C1 segment of cervical spinal cord (tissue), 14 donors: ENCODE measurements at places on chromosomes 12 and 14.

- DNase-seq, result no peak
Measured at GRCh38 chr12:57176846-57177245, 29.4 kb upstream of the LRP1-AS start.

DNA sequence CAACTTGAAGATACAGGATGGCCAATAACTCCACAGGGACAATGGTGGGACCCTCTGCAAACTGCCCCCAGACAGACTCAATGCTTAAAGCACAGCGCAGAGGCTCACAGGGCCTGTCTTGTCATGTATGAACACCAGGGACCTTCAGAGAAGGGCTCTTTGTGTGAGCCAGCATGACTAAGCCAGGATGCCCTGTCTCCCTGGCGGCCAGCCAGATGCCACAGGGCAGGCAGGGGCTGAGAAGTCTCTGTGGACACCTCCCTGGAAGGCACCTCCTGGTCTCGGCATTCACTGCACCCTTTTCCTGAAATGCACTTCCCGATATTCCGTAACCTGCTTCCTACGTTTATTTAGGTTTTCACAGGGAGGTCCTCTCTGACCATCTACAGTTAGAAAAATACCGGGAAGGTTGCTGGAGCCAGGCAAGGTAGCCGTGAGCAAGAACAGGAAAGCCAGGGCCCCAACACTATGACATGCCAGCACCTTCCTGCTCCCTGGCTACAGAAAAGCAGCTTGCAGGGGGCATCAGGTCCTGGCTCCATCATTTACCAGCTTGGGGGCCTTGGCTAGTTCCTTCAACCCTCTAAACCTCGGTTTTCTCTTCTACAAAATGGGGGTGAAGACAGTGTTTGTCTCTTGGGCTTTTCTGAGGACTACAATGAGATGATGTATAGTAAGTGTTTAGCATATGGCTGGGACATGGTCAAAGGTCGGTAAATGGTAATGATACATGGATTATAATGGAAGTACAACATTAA is 65.0 kb downstream of the PITPNM2 start:
- peak; percentile 46 for DNase-seq

GRCh38 chr12:80559766-80560165 is 115.7 kb downstream of the PTPRQ start:
- DNase-seq, result no peak

DNA sequence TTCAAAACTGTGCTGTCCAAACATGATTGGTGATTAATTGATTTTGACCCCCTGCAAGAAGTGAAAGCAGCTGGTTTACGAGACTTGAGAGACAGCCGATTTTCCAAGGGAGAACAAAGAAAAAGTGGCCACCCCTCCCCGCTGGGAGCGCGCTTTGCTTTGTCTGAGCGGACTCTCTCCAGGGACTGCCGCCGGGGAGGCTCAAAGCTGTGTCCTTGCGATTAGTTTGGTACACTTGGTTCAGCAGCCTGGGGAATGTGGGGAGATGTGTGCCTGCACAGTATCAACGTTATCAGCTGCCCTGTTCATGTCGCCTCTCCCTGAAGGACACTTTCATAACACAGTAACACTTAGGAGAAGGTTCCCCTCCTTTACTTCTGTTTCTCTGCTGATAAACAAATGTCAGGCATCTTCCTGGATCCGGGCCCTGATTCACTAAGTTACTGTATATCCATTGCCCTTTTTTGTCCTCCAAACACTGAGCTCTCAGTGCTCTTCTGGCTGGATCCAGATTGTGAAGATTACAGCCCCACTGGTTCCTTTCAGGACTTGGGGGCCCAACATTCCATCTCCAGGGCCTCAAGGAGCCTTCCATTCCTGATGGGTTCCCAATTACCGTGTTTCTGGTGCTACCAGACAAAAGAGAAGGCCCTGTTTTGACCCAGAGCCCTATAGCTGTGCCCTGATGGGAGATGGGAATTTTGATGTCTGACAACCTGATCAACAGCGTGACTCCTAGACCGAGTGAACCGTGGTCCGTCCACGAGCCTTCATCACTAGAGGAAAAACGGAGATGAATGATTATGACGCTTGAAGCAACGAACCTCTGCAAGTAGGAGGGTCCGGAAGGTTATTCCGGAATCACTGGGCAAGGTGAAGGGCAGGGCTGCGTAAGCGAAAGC is 31.7 kb upstream of the TUBA1C start:
- DNase-seq, result peak; percentile 54

- DNase-seq, result no peak
Measured at GRCh38 chr12:108770963-108771362, 39.6 kb upstream of the CORO1C start.

- no peak for DNase-seq
Measured at GRCh38 chr12:27109334-27110028, 27.1 kb upstream of the C12orf71 start.

- no peak for DNase-seq
Measured at GRCh38 chr12:72300728-72301127, 28.6 kb downstream of the TRHDE start.

DNA sequence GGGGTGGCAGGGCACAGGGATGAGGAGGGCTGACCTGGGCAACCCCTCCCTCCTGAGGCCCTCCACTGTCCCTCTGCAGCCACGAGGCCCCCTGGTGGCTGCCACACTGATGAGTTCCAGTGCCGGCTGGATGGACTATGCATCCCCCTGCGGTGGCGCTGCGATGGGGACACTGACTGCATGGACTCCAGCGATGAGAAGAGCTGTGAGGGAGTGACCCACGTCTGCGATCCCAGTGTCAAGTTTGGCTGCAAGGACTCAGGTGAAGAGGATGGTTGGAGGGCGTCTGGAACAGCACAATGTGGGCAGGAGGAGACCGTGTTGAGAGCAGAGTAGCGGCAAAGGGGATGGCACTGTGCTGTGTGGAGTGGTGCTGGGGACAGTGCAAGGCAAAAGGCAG is 25.7 kb upstream of the LRP1-AS start:
- no peak for DNase-seq

DNA sequence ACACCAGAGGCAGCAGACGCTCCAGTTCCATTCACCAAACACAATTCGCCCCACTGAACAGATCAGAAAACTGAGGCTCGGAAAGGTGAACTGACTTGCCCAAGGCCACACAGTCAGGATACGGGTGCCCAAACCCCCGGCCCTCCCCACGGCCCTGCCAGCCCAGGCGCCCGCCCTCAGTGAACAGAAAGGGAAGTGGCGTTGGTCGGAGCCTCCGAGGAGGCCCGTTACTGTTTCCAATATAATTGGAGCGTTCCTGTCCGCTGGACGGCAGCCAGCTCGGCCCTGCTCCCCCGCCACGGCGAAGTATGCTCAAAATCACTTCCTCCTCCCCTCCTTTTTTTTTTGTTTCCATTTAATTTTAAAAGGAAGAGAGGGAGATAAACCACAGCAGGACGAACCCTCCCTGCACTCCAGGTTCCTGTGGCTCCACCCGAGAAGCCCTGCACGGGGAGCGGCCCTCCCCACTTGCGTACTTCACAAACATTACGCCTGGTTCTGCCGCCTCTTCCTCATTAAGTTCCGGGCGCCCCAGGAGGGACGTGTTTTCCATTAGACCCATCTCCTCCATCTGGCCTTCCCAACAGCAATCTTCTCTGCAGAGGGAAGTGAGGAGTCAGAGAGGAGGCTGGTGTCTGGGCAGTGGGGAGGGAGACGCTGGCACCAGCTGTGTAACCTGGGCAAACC is 61.1 kb downstream of the NCOR2 start:
- no peak for DNase-seq

- no peak for DNase-seq
Measured at GRCh38 chr12:107602446-107602845, 83.2 kb upstream of the PWP1 start.

DNA sequence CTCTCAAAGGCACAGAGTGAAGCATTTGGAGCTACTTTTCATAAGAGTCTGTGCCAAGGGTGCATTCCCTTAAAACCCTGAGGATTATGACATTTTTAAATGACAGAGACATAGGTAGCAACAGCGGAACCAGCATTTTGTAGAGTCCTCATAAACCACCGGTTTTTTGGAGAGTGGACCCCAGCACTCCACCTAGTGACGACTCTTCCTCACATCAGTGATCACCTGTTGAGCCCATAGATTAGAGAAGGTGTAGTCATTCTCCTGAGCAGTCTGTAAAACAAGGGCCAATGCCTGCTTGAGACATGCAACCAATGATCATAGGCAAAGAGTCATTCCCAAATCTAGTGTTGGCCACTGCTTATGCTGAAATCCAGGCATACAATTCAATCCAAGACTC is 399.1 kb downstream of the GXYLT1 start:
- DNase-seq, result no peak

- DNase-seq, result no peak
Measured at GRCh38 chr12:128383357-128383937, 116.5 kb downstream of the TMEM132C start.

DNA sequence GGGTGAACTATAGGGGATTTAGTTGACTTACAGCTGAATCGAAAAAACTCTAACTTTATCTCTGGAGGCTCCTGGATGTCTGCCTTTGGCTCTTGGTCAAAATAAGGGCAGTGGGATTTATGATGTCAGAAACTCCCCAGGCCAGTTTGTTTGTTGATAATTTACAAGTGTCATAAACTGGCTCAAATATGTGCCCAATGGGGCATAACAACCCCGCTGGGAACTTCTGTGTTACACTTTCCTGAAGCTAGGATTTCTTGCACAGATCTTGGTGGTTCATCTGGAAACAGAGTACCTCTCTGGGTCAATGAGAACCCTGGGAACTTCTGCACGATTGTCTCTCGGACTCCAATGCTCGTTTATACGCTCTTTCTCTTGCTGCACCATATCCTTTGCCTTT is 58.7 kb upstream of the MUCL1 start:
- no peak for DNase-seq

DNA sequence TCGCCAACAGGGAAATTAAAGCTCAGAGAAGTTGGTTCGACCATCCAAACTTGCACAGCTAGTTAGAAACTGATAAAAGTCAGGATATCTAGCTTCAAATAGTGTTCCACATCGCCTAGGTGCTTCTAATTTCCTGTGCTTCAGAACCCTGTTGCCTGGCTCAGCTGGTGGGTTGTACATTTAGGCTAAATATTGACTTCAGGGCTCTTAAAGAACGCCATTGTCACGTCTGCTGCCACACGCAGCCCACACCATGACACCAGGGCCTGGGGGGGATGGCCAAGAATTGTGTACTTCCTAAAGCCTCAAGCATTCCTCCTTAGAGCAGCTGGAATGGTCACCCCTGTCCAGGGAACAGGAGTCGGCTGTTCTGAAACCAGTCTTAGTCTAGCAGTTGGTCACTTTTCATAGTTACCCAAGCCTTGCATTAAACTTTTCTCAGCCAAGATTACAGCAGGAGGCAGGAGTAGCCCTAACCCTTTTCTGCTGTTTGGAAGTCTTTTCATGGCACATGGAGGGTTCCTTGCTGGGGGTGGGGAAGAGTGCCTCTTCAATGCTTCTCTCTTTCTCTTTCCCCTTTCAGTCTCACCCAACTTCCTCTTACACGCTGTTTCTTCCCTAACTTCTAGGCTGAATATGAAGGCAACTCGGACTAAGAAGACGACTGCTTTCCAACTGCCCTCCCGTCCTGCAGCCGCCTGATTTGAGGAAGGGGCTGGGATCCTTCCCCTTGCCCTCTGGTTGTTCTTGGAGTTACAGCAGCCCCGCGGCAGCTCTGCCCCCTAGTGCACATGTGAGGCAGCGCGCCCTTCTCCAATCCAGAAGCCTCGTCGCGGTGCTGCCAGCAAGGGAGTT is 17.1 kb downstream of the FOS start:
- DNase-seq, result peak; percentile 73

DNA sequence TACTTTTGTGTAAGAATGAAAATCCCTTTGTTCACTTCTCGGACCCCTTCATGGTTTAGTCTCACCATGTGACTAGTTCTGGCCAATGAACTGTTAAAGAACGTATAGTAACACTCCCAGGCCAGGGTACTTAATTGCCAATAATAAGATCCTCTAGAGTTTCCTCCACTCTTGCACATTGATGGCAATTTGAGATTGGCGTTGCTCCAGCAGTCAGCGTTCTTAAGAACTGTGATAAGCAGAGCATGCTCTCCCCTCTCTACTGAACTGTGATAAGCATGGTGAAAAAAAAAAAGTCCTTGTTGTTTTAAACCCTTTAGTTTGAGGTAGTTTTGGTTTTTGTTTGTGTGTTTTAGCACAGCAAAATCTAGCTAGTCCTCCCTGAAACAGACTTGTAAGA is 854.5 kb downstream of the SLC6A15 start:
- no peak for DNase-seq

DNA sequence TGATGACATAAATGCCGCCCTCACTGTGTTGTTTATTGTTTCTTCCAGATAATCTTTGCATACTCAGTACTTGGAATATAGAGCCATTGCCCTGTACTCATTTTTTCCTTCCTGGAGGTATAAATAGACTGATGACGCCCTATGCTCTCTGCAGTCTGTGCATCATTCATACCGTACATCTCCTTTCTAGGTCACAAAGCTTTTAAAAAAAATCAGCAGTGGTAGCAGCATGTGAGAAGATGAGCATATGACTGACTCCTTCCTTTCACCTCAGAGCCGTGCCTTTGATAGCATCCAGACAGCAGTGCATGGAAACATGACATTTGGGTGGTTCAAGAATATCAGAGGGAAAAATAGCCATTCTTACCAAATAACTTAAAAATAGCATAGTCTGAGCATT is 77.3 kb downstream of the PDE3A start:
- no peak for DNase-seq

DNA sequence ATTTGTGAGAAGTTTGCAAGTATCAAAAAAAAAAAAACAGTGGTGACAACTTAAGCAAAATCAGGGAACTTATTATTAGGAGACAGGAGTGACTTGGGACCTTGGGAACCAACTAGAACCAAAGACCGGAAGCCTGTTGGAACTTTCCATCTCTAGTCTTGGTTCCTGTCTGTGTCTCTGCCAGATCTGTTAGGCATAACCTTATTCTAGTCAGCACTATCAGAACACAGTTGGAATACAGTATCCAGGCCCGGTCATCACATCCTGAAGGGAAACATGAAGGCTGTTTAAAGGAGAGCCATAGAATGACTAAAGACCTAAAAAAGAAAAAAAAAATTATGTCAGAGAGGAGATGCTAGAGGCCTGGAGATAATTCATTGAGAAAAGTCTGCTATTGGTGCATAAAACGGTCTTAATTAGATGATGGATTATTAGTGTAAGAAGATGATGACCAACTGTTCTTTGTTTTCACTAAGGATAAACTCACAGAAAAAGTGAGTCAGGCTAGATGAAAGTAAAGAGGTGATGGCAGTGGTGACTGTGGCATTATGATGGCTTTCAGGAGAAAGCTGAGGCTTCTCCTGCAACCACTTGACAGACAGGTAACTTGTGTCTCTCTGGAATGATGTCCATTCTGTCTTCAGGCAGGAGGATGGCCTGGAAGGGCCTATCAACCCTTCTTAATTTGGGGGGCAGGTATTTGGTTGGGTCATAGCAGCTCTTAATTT is 28.2 kb downstream of the DACT1 start:
- DNase-seq, result no peak

- no peak for DNase-seq
Measured at GRCh38 chr12:116308647-116309046, 31.2 kb upstream of the MED13L start.

DNA sequence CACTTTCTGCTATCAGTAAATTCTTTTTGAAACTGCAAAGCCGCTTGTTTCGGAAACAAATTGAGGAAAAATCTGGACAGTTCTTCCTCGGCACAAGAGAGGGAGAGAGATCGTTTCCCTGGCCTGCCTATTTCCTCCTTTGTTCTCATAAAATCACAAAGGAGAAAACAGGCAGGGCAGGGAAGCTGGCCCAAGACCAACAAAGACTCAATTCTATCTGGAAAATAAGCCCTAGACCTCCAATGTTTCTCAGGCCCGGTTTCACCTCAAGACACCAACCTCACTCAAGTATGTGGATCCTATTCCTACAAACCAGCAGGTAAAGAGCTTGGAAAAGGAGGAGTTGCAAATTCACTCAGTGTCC is 19.5 kb downstream of the DICER1 start:
- DNase-seq, result no peak
